ENCODE measurements at places on chromosomes 5 and 9.

DNA sequence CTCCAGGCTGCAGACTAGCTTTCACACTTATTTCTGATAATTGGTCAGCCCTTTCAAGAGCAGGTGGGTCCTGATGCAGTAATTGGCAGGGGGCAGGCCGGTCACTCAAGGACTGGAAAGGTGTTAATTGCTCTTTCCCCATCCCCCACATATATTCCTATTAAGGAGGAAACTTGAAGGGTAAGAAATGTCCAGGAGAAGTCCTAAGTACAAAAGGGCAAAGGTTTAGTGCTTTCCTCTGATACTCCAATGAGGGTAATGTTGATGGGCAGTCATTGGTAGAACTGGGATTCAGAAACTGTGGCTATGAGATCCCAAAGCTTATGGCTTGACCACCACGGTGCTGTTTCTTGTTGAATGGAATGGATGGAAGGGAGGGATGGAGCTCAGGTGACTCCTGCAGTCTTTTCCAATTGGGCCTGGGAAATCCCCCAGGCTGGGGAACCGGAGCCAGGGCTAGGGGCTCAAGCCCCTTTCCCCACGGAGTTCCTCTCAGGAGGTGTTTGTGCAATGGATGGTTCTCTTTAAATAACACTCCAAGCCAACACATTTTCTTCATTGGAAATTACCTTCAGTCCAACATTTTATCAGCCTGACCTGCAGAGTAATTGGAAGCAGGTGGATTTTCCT, 103.2 kb upstream of the ALDH1B1 start:
- DNase-seq: no peak

- DNase-seq: no peak
Measured at GRCh38 chr5:149550268-149550583, 1.0 kb downstream of the CSNK1A1 start.

DNA sequence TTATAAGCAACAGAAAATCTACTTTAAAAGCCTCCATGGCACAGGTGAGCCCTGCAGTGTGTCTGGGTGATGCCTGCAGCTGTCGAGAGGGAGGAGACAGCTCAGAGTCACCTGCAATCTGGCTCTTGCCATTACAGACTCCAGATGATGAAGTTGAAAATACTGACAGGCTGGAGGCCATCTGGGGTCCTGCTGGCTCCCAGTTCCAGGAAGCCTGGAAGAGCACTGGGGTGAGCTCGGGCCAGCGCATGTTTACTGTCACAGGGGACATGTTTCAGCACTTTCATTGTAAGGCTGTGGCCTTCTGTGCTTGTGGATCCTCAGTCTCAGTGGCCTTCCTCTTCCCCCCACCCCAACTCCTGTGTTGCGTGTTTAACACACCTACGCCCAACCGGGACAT, 28.4 kb downstream of the CEL start:
- no peak for DNase-seq

- no peak for DNase-seq
Measured at GRCh38 chr5:181044662-181045305, 4.7 kb downstream of the BTNL9 start.
